ENCODE measurements at places on chromosomes 13 and 19.

DNA sequence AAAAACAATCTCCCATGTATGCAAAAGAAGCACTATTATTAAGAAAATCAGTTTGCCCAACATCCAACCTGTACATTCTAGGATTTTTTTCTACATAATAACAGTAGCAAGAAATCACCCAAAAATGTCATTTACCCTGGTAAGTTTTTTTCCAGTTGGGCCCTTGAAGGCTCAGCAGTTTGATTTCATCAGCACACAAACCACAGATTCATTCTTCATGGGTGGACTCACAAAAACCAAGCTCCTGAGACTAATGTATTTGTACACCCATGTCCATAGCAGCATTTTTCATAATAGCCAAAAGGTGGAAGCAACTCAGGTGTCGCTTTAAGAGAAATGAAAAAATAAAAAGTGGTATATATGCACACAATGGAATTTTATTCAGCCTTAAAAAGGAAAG lies 210.1 kb downstream of the TBC1D4 start:
- no peaks in the 10 kb centered on the region for H3K36me3 ChIP-seq
- H3K4me3 ChIP-seq: no peak overlapping the region
- H3K27me3 ChIP-seq: no peaks in the 10 kb centered on the region
- DNase-seq: no peak

GRCh38 chr13:84130495-84131114 lies 248.3 kb upstream of the SLITRK1 start:
- no peaks in the 10 kb centered on the region for H3K36me3 ChIP-seq
- DNase-seq: no peak
- no peak overlapping the region for H3K27ac ChIP-seq
- no peak overlapping the region for H3K4me3 ChIP-seq
- no peaks in the 10 kb centered on the region for H3K27me3 ChIP-seq

DNA sequence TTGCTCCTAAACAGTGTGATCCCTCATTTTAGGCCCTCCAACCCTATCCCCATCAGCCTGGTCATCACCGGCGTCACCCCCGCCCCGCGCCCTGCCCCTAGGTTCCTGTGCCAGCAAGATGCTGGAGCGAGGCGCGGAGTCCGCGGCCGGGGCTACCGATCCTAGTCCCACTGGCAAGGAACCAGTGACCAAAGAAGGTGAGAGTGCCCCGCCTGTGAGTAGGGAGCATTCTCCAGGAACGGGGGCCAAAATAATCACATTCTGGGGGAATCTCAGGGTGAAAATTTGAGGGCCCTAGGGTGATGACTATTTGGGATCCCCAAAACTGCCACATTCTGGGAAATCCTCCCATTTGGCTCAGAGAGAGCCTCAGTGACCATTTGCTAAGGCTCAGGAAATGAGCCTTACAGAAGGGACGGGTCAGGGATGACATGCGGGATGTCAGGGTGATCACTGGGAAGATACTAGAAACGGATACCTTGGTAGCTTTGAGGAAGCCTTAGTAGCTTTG lies 1.4 kb downstream of the ZNF575 start:
- peaks cover 54% of the 10 kb centered on the region for H3K4me1 ChIP-seq
- peak overlapping the region; percentile 53 for H3K4me3 ChIP-seq
- peak overlapping the region; percentile 16 for H3K27ac ChIP-seq
- DNase-seq: no peak
- H3K27me3 ChIP-seq: no peaks in the 10 kb centered on the region

GRCh38 chr13:54901316-54901715 lies 1872.7 kb downstream of the OLFM4 start:
- no peaks in the 10 kb centered on the region for H3K36me3 ChIP-seq
- no peak overlapping the region for H3K27ac ChIP-seq
- H3K27me3 ChIP-seq: no peaks in the 10 kb centered on the region

DNA sequence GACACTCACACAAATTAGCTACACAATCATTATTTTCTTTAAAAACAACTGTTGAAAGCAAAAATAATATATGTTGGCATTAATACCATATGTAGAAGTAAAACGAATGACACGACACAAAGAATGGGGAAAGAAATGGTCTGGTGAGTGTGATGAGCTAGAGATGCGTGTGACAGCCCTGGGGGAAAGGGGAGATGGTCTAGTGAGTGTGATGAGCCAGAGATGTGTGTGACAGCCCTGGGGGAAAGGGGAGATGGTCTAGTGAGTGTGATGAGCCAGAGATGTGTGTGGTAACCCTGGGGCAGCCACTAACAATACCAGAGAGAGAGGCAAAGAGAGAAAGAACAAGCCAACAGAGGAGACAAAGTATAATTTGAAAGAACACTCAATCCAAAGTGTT lies 22.3 kb upstream of the LAMP1 start:
- no peaks in the 10 kb centered on the region for H3K4me1 ChIP-seq
- peak overlapping the region; percentile 52 for H3K27ac ChIP-seq
- H3K27me3 ChIP-seq: no peaks in the 10 kb centered on the region
- no peak overlapping the region for H3K4me3 ChIP-seq
- H3K36me3 ChIP-seq: peaks cover 7% of the 10 kb centered on the region
- DNase-seq: no peak

DNA sequence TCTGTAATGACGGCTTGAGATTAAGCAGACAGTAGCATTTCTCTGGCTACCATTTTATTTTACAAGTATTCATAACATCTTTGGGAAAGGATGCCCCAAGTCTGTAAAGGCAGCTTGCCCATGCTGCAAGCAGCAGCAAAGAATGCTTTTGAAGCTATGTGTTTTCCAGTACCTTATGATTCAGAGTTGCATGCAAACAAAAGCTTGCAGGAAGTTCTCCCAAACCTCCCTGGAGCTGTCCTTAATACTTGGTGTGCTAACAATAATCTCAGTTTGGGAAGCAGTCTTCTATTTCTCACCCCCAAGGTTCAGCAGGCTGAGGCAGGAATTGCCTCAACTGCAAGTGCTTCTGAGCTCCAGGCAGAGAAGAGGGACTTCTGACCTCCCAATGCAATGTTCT lies 60.8 kb downstream of the CCNA1 start:
- no peaks in the 10 kb centered on the region for H3K4me1 ChIP-seq
- no peak for DNase-seq
- H3K27ac ChIP-seq: no peak overlapping the region
- no peaks in the 10 kb centered on the region for H3K36me3 ChIP-seq
- H3K27me3 ChIP-seq: no peaks in the 10 kb centered on the region
- H3K4me3 ChIP-seq: no peak overlapping the region
